ENCODE measurements at places on chromosomes 4 and X.

DNA sequence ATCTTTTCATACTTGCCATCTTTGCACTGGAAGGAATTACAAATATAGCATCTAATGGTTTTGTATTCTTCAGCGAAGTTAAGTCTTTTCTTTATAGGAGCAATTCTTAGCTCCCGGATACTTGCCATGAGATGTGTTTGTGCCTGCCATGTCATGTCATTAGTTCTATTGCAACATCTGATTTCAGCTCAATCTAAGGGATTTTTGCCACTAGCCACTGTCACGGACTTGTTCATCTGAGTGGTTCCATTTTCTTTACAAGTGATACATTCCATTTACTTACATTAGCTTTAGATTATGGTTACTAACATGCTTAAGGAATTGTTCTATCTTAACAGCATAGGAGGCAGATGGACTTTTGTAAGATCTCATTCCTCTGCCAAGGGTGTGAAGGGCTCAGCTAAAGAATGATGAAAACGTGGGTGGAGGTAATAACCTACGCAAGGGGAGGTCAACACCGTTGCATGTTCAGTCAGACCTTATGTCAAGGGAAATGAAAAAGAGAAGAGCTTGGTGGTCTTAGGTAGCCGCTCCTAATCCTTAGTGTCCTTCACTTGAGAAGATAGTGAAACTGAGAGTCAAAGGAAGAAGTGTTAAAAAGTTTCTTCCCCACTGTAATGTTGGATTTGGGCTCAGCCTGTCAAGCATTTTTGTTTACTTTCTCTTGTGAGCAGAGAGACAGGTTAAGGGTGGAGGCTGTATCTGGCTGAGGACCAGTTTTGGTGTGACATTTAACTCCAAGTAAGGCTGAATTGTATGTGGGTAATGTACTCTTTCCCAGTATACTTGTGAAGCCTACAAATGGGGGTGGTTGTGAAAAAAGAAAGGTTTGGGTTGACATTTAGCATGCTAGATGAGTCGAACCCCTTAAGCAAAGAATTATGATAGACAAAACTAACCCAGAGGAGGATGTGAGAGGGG lies 3.6 kb upstream of the KLHL2 start:
- no peak for DNase-seq

DNA sequence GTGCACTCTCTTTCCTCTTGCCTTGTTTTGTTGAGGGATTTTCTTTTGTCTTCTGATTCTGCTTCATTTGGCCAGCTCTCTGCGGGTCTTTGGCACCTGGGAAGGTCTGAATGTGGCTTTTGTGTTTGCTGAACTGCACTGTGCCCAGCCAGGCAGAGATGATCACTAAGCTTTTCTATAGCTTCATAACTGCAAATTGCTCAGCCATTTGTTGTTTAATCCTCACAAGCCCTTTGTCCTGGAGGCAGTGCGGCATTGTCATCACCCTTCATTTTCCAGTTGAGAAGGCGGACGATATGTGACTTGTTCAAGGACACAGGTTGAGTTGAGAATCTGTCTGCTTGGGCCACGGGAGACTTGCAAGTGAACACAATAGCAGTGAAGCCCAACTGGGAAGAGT lies 46.0 kb upstream of the SFRP2 start:
- no peak for DNase-seq

- no peak for DNase-seq
These were observed 8.3 kb downstream of the RNF212 start for GRCh38 chr4:1105067-1105466.

DNA sequence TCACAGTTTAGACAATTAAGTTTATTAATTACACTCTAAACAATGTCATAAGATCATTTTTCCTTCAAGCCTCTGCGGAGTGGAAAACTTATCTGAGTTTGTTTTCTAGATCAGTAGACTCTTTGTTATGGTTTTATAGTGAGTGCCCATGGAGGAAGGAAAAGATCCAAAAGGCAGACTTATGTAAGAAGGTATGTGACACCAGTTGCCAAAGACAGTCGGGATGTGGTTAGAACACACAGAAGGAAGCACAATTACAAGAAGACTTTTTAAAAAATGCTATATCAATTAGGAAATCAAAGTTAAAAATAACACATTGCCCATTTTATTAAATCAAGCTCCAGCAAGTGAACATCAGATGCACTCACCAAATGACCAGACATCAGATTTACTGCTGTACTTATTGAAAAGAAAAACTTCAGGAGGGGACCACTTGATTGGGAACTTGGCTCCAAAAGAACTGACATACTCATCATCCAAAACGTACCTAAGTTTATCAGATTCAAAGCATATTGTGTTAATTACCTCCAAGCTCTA lies 57.1 kb downstream of the NIPAL1 start:
- DNase-seq = no peak

DNA sequence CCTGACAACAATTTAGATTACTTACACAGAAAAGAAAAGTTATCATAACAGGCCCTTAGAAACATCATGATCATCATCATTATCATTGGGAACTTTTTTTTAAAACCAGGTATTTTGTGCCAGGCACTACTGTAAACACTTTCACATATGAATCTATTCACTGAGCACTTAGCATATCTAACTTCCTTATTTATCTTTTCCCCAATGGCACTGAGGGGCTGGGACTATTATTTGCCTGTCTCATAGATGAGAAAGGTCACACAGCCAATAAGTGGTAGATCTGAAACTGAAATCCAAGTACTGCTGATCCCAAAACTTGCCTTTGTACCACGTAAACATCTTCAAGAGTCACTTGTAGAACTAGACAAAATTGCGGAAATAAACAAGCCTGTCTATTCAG lies 184.2 kb upstream of the RBPJ start:
- no peak for DNase-seq

DNA sequence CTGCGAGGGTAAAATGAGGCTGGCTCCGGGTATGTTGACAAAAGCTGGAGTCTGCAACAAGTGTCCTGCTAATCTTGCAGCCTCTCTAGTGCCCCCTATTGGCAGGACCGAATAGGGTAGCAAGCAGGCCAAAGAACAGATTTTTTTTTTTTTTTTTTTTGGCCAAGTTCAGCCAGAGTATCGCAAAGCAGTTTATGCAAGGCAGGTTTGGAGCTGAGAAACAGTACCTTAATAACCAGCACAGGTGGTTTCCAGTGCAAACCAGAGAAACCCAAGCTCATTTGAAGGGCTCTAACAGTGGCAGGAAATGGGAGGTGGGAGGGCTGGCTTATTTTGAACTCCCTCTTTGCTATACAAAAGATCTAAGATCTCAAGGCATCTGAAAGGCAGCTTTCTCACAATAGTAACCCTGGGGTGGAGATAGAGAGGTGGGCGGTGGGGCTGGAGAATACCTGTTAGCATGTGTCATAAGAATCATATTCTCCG lies 38.2 kb upstream of the OCIAD2 start:
- DNase-seq = no peak

DNA sequence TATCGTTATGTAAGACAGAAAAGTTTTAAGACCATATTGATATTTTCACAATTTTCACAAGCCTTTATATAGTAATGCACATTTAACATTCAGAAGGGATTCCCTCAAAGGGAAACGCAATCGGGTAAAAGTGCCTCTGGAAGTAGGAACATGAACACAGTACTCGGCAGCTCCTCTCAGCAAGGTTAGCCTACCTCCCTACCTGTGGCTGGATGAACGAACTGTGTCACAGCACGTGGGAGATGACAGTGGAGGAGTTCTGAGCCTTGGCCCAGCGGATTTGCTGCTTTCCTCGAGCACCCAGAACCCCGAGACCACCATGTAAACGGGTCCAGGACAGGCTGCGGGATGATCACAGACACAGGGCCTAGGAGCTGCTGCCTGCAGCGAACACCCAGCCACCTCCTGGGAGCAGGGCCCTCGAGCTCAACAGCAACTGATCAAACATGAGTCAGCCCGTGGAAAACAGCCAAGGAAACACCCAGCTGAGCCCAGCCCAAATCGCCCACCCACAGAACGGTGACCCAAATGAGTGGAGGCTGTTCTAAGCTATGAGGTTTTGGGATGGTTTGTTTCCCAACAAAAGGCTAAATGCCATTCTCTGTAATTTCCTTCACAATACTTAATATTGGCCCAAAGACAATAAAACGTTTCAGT lies 30.4 kb downstream of the FAT1 start:
- no peak for DNase-seq

GRCh38 chr4:7736436-7737267 lies 203.0 kb downstream of the AFAP1 start:
- no peak for DNase-seq

- DNase-seq = peak; percentile 63
These were observed at the start of gene STIM2 for GRCh38 chr4:26860157-26860921. Gene STIM2 (plus strand): TSS chr4:26860841.

DNA sequence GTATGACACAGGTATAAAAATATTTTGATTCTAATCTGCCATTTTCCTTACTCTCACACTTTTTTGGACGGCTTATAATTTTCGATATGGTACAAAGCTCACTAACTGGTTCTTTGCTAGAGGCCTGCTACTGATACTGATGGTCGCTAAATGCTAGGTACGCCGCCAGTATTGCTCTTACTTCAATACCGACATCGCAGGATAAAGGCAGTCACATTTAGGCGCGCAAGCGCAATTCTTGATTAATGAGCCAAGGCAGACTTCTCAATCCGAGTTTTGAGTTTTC lies 557 bp upstream of the USP38 start:
- DNase-seq = no peak

GRCh38 chr4:183394166-183394951 lies 50.1 kb upstream of the CDKN2AIP start:
- DNase-seq = no peak

DNA sequence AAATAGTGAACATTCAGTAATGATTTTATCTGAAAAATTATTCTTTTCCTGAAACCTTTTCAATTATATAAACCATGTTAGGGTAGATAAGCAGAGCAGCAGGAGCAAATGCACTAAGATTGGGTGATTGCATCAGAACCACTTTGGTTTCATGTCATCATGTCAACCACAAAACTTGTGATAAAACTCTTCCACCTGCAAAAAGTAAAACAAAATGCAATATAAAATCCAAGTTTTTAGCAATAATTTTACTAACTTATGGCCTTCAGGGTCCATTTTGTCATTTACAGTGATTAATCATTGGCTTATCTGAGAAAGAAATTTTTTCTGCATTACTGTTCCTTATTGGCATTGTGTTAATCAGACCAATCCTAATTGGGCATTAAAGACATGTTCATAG lies 42.4 kb downstream of the NHS start:
- DNase-seq = no peak

GRCh38 chr4:158211222-158211621 lies 936 bp downstream of the TMEM144 start:
- DNase-seq = no peak

DNA sequence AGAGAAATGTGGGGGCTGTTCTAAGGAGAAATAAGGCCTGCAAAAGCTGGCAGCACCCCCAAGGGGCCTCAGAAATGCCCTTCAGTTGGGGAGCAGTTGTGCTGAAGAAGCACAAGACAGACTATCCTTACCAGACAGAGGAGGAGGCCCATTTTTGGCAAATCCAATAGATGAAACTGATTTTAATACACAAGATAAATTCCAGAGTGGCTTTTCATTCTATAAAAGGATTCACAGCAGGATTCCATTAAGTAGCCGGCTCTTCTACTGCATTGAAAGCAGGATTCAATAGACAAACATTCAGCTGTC lies 8.1 kb downstream of the SEPTIN6 start:
- no peak for DNase-seq

GRCh38 chrX:57313583-57314215 lies 27.2 kb downstream of the FAAH2 start:
- no peak for DNase-seq

DNA sequence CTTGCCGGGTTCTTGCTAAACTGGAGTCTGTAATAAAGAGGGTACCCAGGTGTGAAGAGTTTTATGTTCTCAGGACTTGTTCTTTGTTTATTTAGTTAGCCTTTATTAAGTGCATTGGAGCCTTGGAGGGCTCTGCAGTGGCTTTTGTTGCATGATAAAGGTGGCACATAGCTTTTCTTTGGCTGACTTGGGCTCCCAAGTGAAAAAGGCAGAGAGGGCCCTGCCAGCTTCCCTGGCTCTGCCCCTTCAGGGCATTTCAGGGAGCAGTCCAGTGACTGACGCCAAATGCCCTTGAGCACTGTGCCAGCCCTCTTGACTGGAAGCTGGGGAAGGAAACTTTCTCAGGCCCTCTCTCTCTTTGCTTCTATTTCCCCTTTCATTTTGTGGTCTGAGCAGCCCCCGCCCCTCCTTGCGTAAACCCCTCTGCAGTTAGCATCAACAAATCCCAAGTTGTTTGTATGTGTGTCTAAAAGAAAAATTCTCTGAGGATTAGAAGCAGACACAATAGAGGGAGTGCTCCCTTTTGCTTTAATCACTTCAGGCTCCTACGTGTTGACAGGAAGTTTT lies 152.2 kb downstream of the NHS start:
- no peak for DNase-seq

DNA sequence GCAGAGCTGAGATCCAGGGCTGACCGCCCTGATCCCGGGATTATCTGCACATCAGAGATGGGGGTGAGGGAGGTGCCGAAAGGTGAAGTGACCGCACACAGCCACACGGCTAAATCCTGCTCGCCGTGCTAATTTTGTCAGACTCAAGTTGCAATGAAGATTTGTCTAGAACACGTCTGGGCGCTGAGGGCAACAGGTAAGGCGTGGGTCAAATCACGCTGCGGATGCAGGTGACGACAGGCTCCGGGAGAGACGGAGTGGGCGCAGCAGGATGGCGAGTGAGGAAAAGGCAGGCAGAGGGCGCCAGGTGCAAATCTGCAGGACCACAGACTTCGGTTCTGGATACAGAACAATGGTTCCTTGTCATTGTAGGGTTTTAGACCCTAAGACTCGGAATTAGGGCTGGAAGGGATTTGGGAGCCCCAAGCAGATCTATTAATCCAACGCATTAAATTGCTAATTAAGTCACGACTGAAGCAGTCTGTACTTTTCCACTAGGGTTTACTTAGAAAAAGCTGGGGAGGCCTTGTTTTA lies 1.9 kb upstream of the TBC1D14 start:
- DNase-seq = no peak

- DNase-seq = no peak
These were observed 1056.0 kb downstream of the STIM2 start for GRCh38 chr4:27916452-27917184.

DNA sequence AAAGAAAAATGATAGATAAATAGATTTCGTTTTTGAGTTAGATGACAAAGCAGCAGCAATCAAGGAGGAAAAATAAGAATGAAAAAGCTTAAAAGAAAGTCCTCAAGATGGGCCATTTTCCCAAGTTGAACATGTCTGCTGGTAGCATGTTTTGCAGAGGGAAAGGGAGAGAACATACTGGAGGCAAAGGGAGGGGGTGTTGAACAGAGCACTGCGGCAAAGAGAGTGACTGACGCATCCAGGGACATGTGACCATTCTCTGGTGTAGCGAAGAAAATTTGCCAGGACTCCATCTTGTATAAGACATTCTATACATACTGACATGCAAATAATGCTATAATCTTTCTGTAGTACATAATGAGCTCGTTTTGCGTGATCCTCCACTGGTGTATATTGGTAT lies 1.2 kb downstream of the LINC00632 start:
- no peak for DNase-seq

- DNase-seq = no peak
These were observed 149.7 kb upstream of the NUDT6 start for GRCh38 chr4:123072060-123072459.

DNA sequence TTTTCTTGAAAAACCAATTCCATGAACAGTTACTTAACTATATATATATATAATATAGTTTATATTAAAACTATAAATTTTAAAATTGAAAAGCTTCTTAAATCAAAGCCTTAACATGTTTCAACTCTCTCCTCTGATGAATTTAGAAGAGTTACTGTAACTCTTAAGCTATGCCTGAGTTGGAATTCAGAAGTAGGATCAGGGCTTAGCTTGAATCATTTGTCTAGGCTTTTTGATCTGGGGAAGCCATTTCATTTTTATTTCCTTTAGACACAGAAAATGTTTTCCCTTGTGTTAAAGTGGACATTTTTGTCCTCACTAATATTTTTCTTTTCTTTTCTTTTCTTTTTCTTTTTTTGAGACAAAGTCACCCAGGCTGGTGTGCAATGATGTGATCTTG lies 40.4 kb upstream of the PDLIM5 start:
- no peak for DNase-seq
